Lung microvascular endothelial cell (primary cell): ENCODE measurements at places on chromosomes 12 and 14. TPM values are rescaled to one million over a fixed set of nuclear protein-coding genes. Genes with fewer than 3 reads are reported as not detected.

The A2ML1 gene
- total RNA-seq, result not detected in 2 replicates

GRCh38 chr12:110844551-110845338 lies 2.0 kb upstream of the CCDC63 start:
- DNase-seq, result no peak

DNA sequence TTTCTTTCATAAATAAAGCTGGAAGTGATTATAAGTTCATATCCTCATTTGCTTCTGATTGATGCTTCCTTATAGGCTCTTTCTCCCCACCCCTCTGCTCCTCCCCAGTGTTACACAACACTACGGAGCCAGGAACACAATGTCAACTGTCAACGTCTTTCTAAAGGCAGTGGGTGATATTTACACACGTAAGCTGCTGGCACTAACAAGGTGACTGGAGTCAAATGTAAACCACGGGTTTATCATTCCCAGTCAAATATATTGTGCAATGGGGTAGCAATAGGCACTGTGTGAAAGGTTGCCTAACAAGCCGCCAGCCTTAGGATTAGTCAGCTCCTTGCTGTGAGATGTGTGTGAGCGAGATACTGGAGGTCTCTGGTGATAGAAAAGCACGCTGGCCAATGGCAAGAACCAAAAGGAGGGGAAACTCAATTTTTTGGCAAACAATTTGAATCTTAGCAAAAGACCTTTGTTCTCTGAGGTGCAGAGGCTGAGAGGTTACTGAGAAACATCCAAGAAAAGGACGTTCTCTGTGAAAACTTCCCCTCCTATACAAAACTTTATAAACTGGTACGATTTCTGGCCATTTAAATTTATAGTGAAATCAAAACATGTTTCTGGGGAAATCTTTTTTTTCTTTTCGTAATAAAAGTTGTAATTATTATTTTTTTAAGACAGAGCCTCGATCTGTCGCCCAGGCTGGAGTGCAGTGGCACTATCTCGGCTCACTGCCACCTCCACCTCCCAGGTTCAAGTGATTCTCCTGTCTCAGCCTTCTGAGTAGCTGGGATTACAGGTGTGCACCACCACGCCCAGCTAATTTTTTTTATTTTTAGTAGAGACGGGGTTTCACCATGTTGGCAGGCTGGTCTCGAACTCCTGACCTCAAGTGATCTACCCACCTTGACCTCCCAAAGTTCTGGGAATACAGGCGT lies 22.3 kb upstream of the HECTD1 start:
- DNase-seq, result peak; percentile 1

The BHLHE41 gene
- under 0.01 TPM in 2 replicates for total RNA-seq

DNA sequence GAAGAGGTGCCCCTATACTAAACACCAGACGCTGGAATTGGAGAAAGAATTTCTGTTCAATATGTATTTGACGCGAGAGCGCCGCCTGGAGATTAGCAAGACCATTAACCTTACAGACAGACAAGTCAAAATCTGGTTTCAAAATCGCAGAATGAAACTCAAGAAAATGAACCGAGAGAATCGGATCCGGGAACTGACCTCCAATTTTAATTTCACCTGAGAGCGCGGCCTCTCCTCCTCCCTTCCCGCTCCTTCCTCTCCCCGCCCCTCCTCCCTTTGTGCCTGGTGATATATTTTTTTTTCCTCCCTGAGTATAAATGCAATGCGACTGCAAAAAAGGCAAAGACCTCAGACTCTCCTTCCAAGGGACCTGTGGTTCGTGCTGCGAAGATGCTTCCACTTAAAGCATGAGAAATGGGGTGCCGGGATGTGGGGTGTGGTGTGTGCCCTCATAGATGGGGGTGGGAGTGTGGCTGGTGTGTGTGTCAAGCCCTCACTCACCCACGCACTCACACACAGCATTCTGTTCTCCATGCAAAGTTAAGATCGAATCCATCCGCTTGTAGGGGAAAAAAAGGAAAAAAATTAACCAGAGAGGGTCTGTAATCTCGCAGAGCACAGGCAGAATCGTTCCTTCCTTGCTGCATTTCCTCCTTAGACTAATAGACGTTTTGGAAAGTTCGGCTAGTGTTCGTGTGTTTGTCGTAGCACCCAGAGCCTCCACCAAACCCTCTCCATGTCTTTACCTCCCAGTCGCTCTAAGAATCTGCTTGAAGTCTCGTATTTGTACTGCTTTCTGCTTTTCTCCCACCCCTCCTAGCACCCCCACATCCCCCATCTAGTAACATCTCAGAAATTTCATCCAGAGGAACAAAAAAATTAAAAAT lies 4.5 kb downstream of the HOXC10 start:
- peak; percentile 64 for DNase-seq

The DDN gene
- under 0.01 TPM in 1 of 2 replicates, not detected in the other for total RNA-seq
